NCI-H460 (cell line): ENCODE measurements at places on chromosomes 2 and 18.

GRCh38 chr2:74564222-74564621, 9.7 kb downstream of the DOK1 start:
- no peak for DNase-seq

- no peak for DNase-seq
Measured at GRCh38 chr18:3219631-3220335, at the start of gene MYOM1. MYOM1 (minus strand) TSS chr18:3219968; CDS start chr18:3215223, 4,745 bp downstream.

DNA sequence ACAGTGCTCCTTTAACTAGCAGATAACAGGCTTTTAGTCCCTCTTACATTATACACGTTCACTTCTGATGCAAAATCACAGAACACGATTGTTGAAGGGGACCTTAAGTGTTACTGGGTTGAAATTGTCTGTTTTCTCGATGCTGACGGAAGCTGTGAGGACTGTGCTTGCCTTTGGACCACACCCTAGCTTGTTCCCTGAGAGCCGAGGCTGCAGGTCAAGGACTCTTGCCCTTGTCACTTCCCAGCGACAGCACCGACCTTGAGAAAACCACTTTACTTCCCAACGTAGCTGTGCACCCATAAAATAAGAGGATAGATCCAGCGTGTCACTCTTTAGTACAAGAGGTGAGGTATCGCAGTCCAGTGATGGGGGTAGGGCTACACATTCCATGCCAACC, 701.0 kb downstream of the DCDC2C start:
- no peak for DNase-seq

DNA sequence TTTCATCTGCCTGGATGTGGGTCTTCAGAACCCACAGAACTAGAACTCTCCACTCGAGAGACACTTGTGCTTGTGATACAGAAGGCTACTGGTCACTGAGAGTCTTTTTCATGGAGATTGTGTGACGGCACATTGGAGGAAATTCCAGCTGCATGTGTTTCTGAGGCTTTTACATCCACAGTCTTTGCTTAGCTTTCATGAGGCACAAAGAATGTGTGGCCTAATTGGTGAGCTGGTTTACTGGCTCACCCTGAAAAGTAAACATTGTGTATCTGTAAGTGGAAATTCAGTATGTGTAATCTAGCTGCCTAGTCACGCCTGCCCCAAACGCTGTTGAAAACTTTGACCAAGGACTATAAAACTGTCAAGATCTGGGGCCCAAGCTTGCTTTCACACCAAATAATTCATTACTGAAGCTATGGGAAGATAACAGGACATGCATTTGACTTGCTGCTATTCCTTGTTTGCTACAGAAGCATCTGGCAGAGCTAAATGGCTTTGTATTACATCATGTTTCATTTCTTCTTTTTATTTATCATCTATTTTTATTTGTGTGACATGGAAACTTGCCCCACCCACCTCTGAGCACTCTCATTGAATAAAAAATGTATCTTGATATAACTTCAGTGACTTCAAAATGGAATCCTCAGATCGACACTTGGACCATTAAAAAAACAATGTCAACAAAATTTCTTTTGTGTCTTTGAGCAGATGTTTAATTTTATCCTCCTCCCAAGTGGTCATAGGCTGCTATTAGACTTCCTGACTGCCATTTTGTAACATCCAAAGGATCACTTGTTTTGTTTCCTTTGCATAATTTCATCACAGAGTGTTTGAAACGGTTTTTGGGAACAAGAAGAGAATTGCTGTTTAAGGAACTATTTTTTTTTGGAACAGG, 80.2 kb downstream of the EFEMP1 start:
- DNase-seq, result peak; percentile 91

- peak; percentile 66 for DNase-seq
Measured at GRCh38 chr2:100757621-100758394, 62.1 kb upstream of the NPAS2 start.

DNA sequence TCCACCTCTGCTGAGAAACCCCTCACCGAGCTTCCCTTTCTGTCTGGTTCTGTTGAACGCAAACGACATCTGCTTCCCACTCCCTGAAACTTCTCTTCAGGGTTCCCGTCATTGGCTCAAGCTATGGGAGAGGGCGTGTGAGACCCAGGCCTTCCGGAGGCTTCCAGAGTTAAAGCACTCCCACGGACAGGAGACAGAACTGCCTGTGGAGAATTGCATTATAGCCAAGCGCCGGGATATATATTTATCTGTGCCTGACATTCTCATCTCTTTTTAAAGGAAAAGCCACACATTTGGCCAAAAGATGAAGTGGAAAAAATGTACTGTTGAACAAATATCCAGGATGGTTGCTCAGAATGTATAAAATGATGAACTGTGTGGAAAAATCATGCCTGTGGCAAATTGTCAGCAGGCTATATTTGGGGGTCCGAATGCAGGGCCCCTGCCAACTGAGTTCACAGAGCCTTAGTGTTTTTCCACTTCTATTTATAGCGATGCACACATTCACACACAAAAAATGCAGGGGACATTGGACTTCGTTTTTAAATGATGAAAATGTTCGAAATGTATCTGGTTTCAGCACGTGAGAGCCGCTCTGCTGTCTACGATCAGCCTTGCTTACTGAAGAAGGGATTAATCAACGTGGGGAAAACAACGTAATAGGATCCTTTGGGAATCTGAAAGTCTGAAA, 59.5 kb downstream of the E2F6 start:
- no peak for DNase-seq

DNA sequence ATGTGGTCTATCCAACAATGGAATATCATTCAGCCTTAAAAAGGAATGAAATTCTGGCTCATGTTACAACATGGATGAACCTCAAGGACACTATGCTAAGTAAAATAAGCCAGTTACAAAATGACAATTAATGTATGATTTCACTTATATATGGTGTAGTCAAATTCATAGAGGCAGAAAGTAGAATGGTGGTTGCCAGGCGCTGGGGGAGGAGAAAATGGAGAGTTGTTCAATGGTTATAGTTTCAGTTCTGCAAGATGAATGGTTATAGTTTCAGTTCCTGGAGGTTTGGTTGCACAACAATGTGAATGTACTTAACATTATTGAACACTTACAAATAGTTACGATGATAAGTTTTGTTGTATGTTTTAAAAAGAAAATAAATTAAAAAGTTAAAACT, 79.2 kb upstream of the IL1R2 start:
- no peak for DNase-seq

- DNase-seq, result no peak
Measured at GRCh38 chr2:166284359-166284758, 91.4 kb downstream of the SCN9A start.

- DNase-seq, result no peak
Measured at GRCh38 chr18:49648811-49649210, 87.0 kb downstream of the LIPG start.

DNA sequence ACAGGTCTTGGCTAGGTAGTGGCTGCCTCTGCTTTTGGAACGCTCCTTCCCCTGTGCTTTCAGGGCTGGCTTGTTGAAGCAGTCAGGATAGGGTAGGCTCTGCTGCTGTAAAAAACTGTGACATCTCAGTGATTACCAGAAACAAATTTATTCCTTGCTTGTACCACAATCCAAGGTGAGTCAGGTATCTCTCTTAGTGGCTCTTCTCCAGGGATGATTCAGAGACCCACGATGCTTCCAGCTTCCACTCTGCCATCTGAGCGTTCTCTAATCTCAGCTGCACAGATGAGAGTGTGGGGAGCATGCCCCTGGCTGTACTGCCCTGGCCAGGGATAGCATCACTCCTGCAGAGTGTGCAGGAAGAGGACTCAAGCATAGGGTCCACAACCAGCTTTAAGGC, 174.9 kb downstream of the VAPA start:
- DNase-seq, result no peak

GRCh38 chr2:9423922-9424272, 443 bp downstream of the CPSF3 start:
- DNase-seq, result no peak

- DNase-seq, result no peak
Measured at GRCh38 chr2:188032306-188032705, 259.4 kb upstream of the GULP1 start.

DNA sequence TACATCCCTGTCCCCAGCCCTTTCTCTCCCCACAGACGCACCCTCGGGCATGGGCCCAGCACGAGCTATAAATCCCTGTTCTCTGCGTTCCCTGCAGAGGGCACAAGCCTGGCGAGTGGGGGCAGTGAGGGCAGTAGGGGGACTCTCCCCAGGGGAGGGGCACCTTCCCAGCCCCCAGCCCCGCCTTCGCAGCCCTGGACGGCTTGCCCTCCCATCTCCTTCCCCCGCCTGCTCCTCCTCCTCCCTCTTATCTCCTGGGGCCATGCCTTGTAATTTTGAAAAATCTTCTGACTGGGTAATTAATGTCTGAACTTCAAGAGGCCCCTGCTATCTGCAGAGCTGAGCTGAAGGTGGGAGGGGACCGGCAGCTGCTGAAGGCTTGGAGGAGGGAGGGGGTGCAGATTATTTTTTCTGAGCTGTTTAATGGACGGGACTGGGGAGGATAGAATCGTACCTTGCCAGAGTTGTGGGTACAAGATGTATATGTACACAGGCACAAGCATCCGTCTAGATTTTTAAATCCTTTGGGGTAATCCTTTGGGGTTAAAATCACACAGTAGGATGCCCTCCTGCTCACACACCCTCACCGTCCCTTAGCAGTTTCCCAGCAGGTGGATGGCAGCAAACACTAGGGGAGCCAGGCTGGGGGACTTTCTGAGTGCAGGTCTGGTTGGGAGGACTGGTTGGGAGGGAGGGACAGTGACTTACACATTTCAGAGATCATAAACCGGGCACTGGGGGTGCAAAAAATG, 121.9 kb downstream of the SMAD7 start:
- DNase-seq, result no peak

GRCh38 chr2:225889452-225889851, 489.9 kb downstream of the NYAP2 start:
- DNase-seq, result peak; percentile 66

GRCh38 chr2:217614096-217614495, 388.7 kb downstream of the TNS1 start:
- no peak for DNase-seq

GRCh38 chr2:13495051-13495450, 778.3 kb downstream of the TRIB2 start:
- DNase-seq, result no peak

DNA sequence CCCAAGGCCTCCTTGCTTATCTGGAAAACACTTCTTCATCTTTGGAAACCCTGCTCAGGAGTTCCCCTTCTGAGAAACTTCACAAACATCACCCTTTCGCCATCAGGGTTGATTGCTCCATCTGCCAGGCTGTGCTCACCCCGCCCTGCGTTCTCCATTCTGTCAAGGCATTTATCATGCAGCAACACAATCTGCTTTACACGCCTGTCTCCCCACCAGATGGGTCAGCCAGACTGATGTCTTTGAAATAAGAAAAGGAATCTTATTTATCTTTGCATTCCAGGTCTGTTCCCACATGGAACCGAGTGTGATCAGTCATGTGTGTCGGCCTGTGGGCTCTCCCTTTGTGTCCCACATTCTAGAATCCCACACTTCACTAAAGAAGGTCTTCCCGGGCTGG, 110.0 kb upstream of the ARL4C start:
- DNase-seq, result no peak

DNA sequence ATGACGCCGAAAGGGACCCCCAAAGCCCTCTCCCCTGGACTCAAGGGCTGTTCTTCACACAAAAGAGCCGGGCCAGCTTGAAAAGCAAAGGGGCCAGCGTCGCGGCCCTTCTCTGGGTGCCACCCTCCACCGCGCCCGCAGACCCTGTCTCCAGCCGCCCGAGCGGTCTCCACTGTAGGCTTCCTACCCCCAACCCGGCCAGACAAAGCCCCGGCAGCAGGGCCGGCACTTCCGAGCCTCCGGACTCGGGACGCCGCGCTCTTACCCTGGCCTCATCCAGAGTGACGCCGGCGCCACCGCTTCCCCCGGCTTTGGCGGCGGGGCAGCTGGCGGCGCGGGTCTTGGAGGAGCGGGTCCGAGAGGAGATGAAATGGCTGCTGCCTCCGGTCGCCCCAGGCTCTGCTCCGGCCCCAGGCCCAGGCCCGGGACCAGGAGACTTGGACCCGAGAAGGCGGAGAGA, 603 bp downstream of the ATAD2B start:
- no peak for DNase-seq

GRCh38 chr18:3046216-3046808, 33.4 kb upstream of the LPIN2 start:
- DNase-seq, result no peak

DNA sequence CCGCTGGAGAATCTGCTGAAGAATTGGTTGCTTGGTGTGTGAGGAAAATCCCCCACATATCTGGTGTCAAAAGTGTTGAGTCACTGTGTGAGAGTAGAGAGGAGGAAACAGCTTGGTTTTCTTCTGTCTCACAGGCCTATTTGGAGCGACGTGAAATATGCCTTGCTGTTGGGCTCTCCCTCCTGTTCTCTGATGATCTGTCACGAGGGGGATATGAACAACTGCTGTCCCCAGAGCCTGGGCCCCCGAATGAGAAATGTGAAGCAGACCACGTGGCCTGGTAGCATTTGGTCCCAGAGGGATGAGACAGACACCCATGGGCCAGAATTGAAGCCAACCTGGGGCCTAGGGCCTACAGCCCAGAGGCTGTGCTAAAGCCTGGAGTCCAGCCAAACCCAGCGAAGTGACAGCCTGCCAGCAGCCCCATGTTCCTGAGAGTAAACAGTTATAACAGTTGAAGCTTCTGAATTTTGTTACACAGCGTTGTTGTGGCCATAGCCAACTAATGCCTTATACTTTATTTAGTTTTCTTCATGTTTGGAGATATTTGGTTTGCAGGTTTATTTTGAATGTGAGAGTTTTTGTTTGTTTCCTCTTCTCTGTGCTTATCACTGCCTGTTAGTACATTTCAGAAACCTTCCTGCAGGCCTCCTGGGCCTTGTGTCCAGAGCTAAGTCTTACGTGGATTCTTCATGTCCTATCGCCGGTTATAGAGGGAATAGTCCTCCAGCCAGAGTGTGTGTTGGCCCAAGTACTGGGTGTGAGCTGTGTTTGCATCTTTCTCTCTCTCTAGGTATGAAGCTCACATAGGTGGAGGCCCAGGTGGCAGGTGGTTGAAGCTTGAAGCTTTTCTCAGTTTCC, 18.7 kb upstream of the COLEC12 start:
- DNase-seq, result no peak

DNA sequence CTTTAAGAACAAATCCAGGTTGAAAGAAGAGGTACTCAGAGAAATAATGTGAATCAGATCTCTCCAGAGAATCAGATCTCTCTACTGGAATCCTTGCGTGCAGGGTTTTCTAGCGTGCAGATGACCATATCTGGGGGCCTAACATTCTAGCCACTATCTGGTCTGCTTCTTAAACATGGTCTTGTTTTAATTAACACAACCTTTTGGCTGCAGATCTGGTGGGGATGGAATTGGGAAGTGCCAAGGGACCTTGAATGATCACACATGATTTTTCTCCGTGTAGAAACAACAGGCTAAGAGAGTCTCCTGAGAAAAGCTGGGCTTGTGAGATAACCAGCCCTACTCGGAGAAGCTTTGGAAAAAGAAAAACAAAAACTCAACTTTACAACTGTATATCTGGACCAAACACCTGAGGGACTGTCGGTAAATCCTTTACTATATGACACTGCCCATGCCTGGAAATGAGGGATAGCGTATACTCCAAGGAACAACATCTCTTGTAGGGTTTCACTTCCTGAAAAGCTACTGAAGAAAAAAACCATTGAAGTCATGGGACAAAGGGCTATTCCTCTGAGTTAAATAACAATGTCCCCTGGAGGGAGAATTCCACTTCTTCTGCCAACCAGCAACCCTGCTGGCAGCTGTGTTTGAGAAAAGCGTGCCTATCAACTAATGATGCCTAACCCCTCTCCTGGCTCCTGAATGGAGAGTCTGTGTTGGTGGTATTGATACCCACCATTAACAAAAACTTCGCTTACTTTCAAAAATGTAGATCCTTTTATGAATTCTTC, 171.0 kb upstream of the REV1 start:
- DNase-seq, result no peak
